ENCODE measurements at places on chromosomes 6 and 20. TPM values are rescaled to one million over a fixed set of nuclear protein-coding genes. Genes with fewer than 3 reads are reported as not detected.

Gene CABLES2
- 7.8 TPM for total RNA-seq

Gene BEND3
- 3.2 TPM for total RNA-seq

DNA sequence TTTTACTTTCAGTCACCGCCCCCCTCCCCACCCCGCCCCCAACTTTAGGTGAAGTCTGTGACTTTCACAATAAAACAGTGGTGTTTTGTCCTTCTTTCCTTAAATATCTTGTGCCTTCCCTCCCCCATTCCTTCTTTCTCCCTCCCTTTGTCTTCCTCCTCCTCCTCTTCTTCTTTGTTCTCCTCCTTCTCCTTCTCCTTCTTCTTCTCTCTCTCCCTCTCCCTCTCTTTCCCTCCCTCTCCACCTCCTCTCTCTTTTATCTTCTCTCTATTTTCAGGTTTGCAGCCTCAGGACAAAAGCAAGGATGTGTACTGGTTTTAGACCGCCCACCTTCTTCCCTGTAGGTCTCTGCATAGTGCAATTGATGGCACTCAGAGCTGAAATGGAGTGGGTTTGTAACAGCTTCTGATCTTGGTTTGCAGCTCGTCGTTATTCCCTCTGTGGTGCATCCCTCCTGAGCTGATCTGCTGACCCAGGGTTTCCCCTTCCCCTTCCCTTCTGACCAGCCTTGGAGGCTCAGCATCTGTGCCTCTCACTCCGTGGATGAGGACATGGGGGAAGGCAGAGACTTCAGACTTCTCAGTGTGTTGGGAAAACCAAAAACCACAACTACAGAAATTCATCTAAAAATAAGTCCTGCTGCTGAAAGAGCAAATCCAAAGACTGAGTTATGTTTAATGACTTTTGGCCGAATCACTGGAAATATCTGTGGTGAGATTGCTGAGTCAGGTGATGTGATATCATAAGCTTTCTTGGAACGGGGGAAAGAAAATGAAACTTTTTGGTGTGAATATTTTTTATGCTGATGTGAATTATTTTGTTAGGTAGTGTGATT is 6.9 kb downstream of the VGLL2 start:
- no peak for DNase-seq

Gene C6orf163
- 3.0 TPM for total RNA-seq

Gene EYA4
- 0.12 TPM for total RNA-seq

Gene PROKR2
- not detected for total RNA-seq

DNA sequence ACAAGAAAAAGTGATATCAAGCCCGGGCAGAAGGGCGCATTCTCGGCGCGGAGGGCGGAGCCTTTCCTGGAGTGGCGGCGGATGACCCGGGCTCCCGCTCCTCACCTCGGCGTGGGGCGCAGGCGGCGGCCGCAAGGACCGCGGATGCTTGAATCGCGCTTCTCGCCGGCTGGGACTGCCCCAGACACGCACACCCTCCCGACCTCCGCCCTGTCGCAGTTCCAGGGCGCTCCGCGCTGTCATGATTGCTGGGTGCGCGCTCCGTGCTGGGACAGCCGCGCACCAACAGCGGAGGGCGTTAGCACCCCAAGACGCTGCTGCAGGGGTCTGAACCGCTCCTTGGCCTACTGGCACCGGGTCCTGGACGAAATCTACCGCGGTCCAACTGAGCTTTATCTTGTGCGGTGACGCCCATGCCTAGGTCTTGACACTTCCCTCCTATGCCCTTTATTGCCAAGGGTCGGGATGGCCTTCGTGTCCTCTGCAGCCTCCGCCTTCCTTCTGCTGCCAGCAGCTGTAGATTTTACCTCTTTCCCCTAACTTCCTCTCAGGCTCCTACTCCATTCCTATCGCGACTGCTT is 43.3 kb downstream of the IRAK1BP1 start:
- DNase-seq: no peak

Gene ZNF341
- 4.3 TPM for total RNA-seq

DNA sequence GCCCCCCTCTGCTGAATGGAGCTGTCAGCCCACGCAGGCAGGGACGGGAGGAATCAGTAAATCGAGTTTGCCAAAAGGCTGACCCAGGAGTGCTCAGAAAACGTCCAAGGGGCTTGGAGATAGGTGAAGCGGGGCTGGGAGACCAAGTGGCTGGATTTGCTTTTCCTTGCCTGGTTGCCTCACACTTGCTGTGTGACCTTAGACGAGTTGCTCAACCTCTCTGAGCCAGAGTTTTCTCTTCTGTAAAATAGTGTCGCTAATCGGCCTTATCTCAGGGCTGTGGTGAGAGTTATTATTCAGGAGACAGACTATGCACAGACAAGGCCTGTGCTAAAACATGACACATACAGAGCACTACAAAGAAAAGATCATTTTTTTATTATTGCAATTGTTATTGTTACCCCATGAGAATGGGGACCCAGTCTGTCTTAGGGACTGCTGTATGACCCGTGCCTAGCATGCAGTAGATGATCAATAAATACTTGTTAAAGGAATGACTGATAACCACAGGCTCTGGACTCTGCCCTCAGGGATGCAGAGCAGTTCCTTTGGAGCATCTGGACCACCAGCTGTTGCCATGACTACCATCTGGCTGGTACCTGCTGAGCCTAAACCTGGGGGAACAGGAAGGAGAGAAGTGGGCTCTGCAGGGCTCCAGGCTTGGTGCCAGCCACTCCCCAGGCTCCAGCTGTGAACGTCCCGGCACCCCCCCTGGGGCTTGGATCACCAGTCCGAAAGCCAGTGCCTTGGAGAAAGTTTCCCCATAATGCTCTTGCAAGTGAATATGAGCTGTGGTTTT is 901 bp downstream of the KCNK15 start:
- no peak for DNase-seq

GRCh38 chr6:112038756-112039430 is 15.0 kb upstream of the CCN6 start:
- DNase-seq: no peak

GRCh38 chr6:155499574-155499973 is 43.9 kb upstream of the NOX3 start:
- no peak for DNase-seq

DNA sequence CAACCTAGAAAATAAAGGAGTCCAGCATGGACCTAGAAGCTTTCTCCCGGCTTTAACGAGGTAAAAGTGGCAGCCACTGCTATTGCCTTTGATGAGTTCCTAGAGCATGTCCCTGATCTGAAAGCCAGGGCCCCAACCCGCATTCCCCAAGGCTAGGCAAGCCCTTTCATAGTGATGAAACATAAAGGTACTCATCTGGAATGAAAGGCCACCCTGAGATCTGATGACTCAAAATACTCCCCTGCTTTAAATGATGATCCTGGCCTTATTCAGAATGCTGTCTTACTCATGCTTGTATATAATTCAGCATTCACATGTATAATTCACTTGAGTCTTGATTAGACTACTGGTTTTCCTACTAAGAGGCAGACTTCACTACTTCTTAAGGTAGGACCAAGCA is 21.3 kb downstream of the TTPAL start:
- DNase-seq: no peak

GRCh38 chr6:47621838-47622449 is 76.4 kb upstream of the ADGRF4 start:
- no peak for DNase-seq

DNA sequence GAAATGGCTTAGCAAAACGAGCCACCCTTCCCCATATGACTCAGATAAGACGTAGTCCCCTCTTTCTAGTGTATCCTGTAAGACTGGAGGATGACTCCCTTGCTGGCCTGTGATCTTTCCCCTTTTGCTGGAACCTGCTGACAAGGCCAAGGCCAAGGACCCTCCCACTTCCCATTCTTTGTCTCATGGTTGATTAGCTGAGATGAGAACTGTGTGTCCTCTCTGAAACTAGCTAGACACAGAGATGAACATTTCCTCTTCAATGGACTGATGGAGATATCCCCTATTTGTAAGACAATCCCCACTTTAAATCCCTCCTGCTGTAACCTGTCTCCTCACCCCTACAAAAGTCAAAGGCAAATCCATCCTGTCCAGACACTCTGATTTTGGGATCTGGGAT is 33.4 kb upstream of the SCRT2 start:
- DNase-seq: no peak
